ENCODE measurements at places on chromosomes 11 and 22.

DNA sequence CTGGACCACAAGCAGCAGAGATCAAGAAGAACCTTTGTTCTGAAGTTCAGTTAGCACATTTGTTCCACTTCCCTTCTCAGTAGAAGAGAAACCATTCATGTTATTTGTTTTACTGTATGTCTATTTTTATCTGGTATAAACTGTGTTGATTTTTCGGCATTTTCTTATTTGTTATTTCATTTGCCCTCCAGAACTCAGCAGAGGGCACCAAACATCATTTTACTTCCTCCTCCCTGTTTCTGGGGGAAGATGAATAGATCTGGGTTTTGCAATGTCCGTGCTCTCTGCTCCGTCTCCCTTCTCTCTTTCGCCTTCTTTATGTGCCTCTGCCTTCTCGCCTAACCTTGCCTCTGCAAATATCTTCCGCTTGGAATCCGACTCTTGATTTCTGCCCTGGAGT is 366.9 kb downstream of the NTM start:
- no peak for DNase-seq

DNA sequence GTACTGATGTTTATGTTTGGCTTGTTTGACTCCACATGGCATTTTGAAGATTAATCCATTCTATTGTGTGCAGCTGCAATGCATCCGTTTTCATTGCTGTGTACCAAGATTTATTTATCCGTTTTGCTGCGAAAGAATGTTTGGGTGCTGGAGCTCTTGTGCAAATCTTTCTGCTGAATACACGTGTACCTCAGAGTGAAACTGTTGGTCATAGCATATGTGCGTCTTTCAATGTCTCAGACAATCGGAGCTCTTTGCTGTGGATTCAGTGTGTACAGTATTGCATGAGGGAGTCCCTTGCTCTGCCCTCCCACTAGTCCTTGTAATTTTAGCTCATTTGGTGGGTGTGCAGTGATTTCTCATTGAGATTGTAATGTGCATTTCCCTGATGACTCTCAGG is 545.4 kb downstream of the TBC1D22A start:
- DNase-seq: no peak

DNA sequence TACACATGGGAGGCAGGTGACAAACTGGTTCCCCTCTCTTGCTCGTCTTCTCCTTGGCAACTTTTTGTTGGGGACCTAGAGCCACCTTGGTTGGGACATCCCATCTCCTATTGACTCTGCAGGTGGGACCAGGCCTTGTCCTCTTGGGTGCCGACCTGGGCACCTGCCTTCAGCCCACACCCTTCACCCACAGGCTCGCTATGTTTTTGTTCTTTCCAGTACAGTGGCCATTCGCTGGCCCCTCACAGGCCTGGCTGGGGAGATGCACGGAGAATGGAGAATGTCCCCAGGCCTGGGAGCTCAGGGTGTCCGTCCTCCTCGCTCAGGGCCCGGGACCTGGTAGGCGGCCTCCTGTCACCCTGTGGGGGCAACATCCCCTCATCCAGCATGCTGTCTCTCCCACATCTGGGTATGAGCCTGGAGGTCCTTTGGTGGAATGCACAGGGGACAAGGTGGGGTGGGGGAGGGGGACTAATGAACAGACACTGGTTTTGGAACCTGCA is 14.9 kb upstream of the OMP start:
- DNase-seq: no peak

DNA sequence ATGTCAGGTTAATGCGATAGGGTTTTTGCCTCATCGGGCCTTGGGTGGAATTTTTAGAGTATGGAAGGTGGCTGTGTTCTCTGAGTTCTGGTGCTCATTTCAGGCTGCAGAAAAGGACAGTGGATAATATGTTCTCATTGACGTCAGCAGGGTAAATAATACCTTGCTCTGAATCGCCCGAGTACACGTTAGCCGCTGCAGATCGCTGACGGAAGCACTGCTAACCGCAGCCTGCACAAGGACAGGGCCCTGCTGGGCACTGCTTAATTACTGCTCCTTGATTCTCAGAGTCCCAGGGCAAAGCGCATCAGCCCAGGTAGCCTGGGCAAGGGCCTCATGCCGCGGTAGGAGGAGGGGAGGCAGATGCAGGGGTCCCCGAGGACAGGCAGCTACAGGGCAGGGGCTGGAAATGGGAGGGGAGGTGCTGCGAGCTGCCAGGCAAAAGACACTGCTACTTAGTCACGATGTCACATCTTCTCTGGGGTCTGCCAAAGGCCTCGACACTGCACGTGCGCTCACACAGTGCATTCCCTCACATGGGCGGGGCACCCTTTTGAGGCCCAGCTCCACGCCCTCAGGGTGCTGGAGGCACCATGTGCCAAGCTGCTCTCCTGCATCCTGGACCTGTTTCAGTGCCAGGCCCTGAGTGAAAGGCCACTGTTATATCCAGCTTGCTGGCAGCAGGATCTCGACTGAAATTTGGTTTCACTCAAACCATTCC is 35.2 kb downstream of the PPP2R1B start:
- DNase-seq: peak; percentile 91

DNA sequence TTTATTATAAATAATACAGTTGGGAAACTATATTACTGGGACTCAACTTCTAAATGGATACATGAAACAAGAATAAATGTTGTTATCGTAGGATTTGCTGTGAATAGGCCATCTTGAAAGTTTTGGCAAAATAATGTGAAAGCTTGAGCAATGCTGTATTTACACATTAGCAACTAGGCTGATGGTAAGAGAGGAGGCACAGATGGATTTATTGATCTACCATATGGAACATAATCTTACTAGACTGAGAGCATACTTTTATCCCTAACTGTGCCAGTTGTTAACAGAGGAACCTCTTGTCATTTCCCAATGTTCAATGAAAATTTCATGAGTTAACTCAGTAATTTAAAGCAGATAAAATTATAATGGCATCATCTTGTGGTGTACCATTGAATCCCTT is 22.8 kb downstream of the APIP start:
- no peak for DNase-seq

DNA sequence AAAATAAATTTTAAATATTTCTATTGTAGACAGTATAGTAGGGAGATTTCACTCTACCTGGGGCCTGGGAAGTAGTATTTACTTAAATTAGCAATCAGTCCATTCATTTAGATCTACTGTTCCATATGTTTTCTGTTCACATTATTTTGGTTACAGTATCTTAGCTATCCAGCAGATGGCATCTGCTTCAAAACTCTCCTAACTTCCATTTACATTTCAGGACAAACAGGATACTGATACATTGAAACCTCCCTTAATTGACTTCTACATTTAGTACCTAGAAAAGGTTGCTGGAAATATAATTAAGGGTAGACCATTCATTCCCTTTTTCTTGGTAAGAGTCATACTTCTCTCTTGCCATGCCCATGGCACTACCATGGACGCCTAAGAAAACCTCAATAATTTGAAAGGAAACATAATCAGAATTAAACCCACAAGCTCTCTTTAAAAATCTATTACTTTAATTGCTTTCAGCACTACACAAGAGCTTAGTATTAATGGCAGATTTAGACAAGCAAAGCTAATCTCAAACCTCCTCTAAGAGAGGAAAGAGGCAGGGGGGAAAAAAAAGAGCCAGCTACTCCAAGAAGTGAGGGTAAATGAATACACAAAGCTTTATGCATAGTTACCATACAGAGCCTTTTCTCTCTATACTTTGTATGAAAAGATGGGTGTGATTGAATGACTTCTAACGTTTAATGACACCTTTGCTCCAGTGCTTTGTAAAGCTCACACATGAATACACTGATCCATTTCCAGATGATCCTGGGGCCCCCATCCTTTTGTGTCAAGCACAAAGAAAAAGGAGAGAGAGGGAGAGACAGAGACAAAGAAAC is 131.2 kb upstream of the MTMR2 start:
- peak; percentile 4 for DNase-seq

DNA sequence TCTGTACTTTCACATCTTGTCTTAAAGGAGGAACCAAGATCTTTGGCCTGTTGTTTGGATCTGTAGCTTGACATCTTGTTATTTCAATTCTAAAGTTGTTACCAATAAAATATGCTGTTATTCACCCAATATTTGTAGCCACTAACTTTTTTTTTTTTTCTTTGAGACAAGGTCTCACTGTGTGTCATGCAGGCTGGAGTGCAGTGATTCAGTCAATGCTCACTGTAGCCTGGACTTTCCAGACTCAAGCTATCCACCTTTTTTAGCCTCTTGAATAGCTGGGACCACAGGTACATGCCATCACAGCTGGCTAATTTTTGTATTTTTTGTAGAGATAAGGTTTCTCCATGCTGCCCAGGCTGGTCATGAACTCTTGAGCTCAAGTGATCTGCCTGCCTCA is 769.4 kb downstream of the DLG2 start:
- DNase-seq: no peak

GRCh38 chr11:6608011-6608410 is 4.0 kb downstream of the TAF10 start:
- no peak for DNase-seq

DNA sequence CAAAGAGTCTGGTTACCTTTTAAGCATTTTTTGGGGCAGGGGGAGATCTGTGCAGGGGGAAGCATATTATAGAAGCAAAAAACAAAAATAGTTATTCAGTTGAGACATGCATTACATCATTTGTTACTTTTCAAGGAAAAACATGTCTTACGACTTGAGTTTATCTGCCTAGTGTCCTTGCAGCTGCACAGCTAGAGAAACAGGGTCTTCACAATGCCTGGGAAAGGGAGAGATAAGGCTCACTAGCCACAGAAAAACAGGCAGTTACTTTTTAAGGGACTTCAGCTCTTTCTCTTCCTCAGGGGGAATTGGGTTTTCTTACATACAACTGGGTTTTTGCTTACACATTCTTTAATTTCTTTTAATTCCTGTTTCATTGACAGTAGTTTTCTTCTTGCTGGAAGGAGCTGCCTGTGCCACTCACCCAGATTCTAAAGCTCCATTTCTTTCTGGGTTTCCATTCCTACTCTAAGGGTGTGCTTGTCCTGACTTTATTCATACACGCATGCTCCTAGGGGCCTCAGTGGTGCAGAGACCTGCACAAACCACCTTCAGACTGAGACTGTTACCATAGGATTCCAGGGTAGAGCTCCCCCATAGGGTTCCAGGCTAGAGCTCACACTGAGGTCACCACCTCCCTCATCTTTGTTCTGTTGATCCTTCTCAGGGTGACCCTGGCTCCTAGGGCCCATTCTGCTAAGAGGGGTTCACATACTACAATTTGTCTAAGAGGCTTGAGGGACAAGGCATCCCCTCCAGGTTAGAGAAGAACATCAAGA is 14.7 kb upstream of the UBQLNL start:
- no peak for DNase-seq

GRCh38 chr11:66363805-66364535 is 7.6 kb downstream of the SLC29A2 start:
- peak; percentile 47 for DNase-seq

- no peak for DNase-seq
Observed at GRCh38 chr11:62430425-62430824, 11.6 kb downstream of the SCGB1A1 start.

DNA sequence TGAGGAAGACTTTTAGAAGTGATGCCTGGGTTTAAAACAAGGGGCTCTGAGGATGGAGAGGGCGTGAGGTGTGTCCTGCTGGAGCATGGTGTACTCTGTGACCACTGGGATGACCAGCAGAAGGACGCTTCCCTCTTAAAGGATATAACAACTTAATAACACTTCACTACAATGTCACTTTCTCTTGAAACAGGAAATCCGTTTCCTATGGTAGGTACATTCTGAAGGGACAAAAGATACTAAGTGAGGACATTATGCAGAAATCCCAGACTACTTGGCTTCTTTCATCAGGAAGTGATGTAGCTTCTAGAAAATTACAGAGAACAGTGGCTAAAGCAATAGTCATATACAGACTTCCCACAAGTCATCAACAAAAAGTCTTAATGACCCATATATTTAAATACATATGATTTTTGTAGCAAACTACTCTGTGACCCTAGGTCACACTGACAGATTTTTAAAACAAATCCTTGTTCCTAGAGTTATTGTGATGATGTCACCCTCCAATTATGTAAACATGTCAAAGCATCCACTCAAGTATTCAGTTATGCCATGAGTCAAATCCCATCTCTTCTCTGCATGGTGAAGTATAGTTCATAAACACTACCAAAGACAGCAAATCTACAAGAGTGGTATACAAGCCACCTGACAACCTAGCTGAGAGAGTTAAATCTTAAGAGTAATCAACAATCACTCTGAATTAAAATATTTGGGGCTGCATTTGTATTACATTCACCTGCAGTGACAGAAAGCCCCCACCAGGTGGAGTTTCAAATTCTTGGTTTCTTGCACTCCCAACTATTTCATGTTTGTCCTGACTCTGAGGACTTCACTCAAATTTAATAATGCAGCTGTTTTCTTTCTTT is 32.8 kb downstream of the PITPNB start:
- DNase-seq: no peak

- no peak for DNase-seq
Observed at GRCh38 chr11:72069787-72070251, 10.5 kb downstream of the NUMA1 start.

GRCh38 chr11:125146232-125146631 is 18.3 kb upstream of the PKNOX2 start:
- no peak for DNase-seq

DNA sequence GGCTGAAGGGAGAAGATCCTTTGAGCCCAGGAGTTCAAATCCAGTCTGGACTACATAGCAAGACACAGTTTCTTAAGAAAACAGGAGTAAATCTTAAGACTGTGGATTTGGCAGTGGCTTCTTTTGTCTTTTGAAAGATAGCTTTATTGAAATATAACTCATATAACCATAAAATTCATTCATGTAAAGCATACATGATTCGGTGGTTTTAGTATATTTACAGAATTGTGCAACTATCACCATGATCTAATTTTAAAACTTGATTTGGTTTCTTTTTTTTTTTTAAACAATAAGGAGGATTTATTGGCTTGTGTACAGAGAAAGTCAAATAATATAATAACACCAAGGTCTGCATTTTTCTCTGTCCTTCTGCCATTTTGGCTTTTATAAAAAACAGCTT is 23.1 kb upstream of the PSMA1 start:
- no peak for DNase-seq

GRCh38 chr11:6232899-6233298 is 1.5 kb downstream of the FHIP1B start:
- no peak for DNase-seq

GRCh38 chr11:95360377-95361075 is 129.5 kb upstream of the SESN3 start:
- no peak for DNase-seq

DNA sequence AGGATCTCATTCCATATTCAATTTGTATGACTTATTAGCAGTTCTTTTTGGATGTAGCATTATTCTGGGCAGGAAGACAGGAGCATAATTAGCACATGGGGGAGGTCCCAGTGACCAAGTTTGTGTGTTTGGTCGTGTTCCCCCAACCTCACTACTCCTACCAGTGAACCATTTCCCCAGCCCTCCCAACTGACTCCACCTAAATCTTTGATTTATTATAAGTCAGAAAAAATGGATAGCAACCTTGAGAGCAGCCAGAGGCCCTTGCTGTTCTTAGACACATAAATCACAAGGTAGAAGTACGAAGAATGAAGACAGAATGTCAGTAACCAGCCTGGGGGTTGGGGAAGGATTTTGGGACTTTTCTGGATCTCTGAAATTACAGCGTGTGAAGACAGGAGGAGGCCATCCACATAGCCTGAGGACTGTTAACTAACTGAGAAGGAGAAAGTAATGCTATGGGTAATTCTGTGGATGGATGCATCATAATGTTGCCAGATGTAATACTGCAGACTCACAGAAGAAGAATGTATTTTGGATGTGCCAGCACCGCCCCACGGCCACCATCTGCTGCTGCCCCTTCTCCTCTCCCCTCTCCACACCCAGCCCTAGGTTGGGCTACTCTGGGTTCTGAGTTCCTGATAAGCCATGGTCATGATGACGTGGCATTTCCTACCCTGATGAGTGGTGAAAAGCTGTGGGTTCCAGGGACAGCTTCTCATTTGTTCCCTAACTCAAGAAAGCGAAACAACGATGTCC is 124.3 kb upstream of the TTC12 start:
- DNase-seq: no peak
